Activated naive CD4-positive, alpha-beta T cell (primary cell): ENCODE measurements at places on chromosomes 5 and 9.

DNA sequence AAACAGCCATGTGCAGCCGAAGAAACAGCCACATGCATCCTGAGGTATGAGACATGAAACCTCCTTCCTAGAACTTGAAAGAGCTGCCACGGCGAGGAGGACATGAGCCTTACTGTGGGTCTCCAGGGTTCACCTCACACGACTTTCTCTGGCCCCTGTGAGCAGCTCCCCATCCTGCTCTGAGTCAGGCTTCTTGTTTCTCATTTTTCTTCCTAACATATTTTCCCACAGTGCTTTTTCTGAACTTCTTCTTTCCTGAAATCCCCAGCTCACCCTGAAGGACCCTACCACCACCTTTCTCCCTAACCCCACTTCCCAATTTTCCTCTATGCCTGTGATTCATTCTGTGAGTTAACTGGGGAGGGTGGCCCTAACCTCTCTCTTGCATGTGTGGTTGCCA lies 33.7 kb upstream of the ADRB2 start:
- DNase-seq: no peak

- DNase-seq: no peak
Measured at GRCh38 chr9:83588256-83588655, 34.7 kb upstream of the IDNK start.

DNA sequence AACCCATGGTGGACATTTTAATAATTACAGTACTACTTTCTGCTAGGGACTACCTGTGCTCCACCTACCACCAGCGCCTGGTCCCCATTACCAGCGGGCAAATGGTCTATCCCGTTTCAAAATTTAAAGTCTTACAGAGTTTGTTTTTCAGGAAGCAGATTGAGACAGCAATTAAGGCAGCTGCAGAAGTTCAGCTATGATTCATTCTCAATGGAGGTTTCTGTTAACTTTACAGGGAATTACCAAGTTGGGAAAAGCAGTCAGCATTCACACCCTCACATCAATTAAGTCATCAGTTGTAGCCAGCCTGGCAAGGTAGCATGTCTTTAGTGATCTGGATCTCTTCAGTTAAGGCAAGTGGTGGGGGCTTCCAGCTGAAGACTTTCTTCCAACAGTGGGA lies 410.6 kb upstream of the DAB2 start:
- no peak for DNase-seq

GRCh38 chr5:68476854-68477253 lies 261.3 kb downstream of the PIK3R1 start:
- no peak for DNase-seq

GRCh38 chr5:173047838-173048105 lies 8.4 kb upstream of the CREBRF start:
- DNase-seq: no peak

DNA sequence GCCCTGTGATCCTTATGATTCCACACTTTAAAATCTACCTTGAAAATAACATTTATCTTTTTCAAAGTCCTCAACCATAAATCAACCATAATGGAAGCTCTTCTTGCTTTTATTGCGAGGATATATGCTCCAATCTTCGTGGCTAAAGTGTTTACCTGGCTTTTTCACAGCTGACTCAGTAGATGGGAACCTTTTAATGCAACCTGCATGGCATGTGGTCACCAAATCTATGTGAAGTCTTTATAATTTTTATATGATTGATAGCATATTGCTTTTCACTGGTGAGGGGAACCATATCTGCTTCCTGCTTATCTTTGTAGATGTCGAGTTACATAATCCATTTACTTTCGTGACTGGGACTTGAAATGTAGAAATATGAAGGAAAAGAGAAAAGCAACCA lies 47.1 kb upstream of the TLX3 start:
- DNase-seq: no peak

GRCh38 chr9:38041564-38042243 lies 27.3 kb downstream of the SHB start:
- DNase-seq: no peak

DNA sequence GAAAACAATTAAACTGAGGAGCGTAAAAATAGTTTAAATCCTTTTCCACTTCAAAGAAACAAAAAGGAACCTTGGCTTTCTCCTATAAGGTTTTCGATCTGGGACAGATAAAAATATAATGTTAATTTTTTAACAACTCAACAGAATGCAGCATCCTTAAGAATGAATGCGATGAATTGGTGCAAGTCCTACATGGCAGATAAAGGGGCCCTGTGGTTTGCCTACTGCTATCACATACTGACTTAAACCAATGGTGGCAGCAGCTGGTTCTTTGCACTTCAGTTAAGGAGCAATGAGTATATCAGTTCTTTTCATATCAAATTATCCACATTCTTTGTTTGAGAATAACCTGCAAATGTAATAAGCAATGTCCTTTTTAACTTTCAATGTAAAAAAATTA lies 12.4 kb upstream of the TYRP1 start:
- no peak for DNase-seq

- no peak for DNase-seq
Measured at GRCh38 chr5:63025679-63026078, 447.1 kb downstream of the LRRC70 start.

DNA sequence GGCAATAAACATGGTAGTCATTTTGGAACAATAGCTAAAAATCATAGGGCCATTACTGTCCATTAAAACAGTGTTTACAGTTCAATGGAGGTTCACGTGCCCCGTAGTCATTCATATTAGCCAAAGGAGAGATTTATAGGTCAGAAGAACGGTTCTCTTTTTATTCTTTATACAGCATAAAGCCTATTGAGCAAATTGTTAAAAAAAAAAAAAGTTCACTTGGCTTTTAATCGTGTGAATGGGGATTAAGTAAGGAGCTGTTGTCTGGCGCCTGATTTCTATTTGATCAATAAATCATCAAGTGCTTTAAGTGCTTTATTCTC lies 69.1 kb upstream of the TBCA start:
- no peak for DNase-seq

DNA sequence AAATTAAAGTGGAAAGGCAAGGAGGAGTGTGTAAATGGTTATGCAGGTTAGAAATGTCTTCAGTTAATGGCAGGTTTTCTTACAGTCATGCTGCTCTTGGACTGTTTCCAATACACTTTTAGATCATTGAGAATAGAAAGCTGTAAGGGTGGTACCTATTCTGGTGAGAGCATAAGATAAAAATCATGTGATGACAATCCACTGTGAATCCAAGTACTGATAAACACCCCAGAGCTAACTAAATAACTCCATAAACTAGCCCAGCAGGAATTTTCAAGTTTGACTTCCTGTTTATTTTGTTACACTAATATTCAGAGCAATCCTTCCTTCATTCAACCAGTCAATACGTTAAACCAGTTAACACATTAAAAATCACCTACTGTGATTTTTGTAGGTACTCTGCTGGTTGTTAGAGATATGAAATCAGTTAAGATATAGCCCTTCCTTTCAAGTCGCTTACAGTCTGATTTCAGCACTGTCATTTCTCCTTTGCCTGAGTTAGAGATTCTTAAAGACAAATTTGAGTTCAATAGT lies 22.6 kb downstream of the VCAN start:
- no peak for DNase-seq

- no peak for DNase-seq
Measured at GRCh38 chr5:114940709-114941108, 229.0 kb downstream of the TRIM36 start.

DNA sequence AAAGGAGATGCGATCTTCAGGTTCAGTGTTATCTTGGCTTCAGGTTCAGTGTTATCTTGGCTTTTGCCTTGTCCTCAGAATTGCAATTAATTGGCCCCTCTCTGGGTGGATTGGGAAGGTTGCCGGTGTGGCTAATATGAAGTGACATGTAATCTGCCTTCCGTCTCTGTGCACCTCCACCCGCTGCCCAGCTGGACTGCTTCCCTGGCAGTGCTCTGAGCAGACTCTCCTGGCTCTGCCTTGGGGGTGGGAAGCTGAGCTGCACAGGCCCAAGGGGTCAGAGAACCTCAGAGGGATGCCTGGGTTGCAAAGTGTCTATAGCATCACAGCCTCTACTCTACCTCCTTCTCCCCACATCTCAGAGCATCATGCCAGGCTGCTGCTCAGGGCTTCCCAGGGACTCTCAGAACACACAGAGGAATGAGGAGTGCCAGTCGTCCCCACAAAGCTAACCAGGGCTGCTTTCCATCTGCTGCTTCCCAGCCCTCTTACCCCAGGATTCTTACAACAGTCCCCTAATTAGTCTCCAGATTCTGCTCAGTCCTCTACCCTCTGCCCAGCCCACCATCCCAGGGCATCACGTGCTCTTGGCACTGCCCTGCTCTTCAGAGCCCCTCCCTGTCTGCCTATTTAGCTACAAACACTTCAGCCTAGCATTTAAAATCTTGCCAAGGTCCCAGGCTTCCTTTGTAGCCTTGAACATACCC lies 54.4 kb upstream of the AFAP1L1 start:
- DNase-seq: no peak

GRCh38 chr9:124654431-124654830 lies 116.7 kb downstream of the NR6A1 start:
- no peak for DNase-seq

DNA sequence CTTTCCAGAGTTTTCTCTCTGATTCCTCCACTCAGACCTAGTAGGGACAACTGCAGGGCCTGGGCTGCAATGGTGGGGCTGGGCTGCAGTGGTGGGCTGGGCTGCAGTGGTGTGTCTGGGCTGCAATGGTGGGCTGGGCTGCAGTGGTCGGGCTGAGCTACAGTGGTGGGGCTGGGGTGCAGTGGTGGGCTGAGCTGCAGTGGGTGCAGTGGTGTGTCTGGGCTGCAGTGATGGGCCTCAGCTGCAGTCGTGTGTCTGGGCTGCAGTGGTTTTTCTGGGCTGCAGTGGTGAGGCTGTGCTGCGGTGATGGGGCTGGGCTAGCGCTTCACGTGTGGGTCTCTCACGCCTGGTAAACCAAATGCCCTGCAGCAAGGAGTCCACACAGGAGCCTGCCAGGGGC lies 27.4 kb downstream of the ABO start:
- DNase-seq: no peak

DNA sequence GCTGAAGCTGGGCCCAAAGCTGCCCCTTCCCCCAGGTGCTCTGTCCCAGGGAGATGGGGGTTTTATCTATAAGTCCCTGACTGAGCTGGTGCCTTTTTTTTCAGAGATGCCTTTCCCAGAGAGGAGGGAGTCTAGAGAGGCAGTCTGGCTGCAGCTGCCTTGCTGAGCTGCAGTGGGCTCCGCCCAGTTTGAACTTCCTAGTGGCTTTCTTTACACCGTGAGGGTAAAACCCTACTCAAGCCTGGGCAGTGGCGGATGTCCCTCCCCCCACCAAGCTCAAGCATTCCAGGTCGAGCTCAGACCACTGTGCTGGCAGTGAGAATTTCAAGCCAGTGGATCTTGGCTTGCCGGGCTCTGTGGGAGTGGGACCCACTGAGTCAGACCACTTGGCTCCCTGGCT lies 41.3 kb downstream of the CAVIN4 start:
- DNase-seq: no peak

GRCh38 chr5:65100911-65101631 lies 332.3 kb downstream of the CWC27 start:
- DNase-seq: no peak

DNA sequence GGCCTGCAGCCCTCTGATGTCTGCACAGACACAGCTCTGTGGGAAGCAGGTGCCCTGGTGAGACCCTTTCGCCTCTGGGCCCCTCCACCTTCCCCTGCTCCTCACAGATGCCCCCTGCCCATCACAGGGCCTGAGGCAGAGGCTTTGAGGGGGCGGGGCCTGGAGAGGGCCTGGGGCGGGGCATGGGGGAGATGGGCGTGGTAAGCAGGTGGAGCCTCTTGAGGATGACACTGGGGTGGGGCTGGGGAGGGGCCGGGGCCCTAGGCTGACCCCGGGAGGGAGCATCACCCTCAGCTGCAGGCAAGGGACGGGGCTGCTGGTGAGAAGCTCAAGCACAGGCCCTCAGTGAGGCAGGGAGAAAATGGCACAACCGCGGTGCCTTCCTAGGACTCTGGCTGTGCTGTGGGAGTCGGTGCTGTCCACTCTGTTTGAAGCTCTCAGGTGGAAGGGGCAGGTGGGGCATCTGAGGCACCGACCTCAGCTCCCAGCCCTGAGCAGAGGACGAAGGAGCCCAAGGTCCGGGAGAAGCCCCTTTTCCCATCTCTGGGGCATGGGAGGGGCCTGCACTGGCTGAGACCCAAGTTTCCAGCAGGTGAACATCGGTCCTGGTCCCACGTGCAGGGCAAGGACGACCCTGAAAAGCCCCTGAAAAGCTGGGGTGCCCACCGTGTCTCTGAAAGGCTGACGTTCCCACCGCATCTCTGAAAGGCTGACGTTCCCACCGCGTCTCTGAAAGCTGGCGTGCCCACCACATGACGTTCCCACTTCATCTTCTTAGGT lies 17.5 kb upstream of the SLC9A3 start:
- no peak for DNase-seq

DNA sequence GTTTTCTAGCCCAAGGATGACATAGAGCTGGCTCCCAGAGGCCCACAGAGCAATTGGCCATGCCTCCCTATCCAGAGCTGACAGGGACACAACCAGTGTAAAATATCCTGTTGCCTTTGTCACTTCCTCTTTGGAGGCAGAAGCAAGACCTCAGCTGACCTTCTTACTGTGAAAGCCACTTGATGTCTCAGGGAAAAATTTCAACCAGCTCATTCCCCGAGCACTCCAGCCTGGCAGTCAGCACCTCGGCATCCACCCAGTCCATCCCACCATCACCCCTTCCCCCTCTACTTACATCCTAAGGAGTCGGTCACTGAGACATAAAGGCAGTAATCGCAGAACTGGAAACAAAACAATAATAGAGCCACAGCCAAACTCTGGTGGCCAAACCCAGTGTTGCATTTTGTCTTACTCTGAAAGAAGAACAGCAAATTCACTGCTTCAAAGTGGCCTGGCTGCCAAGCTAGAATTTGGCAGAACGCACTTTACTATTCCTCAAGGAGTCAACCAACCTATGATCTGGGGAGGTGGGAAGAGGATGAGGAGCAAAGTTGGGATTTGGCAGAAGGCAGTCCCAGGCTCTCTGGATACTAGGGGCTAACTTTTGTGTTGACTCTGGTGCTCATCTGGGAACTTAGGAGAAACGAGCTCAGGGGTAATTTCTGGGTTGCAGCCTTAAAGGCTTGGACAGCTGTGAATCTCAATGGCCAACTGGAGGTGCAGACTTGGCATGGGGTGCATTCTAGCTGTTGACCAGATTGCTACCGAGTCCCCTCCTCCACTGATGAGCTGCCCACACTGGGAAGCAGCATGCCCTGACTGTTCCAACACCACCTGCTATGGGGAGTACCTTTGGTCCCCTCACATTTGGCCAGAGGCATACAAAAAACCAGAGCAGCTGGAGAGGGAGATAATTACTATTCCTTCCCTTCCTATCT lies 13.6 kb downstream of the NIPAL4 start:
- no peak for DNase-seq

DNA sequence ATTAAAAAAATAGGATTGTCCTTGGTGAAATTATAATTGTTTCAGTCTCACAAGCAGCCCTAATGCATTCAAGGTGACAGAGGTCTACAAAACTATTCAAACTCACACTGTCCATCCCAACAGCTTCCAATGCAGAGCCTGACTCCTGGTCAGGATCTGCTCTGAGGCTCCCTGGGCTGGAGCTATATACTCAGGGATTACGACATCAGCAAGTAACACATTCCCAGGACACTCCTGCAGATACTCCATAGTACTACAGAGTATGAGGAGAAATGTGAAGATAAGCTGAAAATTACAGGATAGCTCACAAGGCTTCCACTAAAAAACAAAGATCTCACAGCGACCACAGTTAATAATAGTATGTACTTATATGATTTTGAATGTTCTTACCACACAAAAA lies 130.1 kb downstream of the AUH start:
- DNase-seq: no peak

- no peak for DNase-seq
Measured at GRCh38 chr5:162026803-162027202, 40.8 kb upstream of the GABRG2 start.
